ENCODE measurements at places on chromosomes 7 and 10.

- DNase-seq, result no peak
These were observed 72.5 kb downstream of the BBS9 start for GRCh38 chr7:33201821-33202220.

- DNase-seq, result peak; percentile 8
These were observed 256.3 kb upstream of the MINDY3 start for GRCh38 chr10:16116404-16117304.

DNA sequence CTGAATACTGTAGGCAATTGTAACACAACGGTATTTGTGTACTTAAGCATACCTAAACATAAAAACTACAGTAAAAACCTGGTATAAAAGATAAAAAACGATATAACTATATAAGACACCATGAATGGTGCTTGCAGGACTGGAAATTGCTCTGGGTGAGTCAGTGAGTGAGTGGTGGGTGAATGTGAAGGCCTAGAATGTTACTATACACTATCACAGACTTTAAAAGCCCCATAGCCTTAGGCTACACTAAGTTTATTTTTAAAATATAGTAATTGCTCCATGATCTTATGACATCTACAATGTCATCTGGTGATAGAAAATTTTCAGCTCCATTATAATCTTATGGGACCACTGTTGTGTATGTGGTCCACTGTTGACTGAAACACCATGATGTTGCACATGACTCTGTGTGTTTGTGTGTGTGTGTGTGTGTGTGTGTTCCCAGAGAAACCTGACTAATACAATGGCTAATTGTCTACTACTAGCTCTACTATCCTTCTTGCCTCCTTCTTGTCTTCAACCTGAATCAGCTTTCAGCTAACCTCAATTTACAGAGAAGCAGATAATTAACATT lies 27.6 kb upstream of the PRPF18 start:
- DNase-seq, result no peak

GRCh38 chr7:149207324-149208035 lies 12.1 kb downstream of the ZNF282 start:
- no peak for DNase-seq

GRCh38 chr10:82683945-82684344 lies 809.0 kb downstream of the NRG3 start:
- DNase-seq, result no peak

DNA sequence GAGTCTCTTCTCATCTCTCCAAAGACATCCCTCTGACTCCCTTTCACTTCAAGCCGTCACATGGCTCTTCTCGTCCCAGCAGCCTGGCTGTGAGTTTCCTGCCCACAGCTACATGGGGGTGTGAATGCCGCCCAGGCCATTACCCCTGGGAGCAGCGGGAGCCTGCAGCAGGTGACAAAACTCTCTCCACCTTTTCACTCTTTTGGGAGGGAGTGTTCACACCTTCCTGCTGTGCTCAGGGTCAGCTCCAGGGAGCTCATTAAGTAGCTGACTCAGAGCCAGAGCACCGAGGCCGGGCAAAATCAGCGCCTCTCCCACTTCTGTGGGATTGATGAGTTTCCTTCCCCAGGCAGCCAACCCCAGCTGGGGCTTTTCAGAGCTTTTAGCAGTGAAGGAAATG lies 271.3 kb downstream of the TYW1 start:
- DNase-seq, result no peak

- DNase-seq, result no peak
These were observed 13.4 kb upstream of the EPHA1 start for GRCh38 chr7:143422033-143422432.

DNA sequence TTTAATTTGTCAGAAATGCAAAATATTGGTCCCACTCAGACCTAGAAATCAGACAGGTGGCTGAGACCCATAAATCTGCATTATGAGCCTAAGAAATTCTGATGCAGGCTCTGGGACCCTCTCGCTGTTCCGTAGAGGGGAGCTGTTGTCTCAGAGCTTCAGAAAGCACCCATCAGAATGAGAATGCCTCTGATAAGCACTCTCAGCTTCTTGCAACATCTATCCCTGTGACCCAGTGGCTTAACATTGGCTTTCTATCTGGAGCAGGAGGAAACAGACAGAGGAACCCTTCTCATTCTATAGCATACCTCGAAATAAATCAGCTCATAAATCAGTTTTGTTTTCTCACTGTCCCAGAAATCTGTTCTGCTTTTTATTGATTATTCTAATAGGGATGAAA lies 184.6 kb upstream of the SP4 start:
- DNase-seq, result no peak

- DNase-seq, result no peak
These were observed 236.6 kb downstream of the EBF3 start for GRCh38 chr10:129727495-129727894.

GRCh38 chr7:23234569-23235296 lies 11.8 kb upstream of the GPNMB start:
- no peak for DNase-seq

DNA sequence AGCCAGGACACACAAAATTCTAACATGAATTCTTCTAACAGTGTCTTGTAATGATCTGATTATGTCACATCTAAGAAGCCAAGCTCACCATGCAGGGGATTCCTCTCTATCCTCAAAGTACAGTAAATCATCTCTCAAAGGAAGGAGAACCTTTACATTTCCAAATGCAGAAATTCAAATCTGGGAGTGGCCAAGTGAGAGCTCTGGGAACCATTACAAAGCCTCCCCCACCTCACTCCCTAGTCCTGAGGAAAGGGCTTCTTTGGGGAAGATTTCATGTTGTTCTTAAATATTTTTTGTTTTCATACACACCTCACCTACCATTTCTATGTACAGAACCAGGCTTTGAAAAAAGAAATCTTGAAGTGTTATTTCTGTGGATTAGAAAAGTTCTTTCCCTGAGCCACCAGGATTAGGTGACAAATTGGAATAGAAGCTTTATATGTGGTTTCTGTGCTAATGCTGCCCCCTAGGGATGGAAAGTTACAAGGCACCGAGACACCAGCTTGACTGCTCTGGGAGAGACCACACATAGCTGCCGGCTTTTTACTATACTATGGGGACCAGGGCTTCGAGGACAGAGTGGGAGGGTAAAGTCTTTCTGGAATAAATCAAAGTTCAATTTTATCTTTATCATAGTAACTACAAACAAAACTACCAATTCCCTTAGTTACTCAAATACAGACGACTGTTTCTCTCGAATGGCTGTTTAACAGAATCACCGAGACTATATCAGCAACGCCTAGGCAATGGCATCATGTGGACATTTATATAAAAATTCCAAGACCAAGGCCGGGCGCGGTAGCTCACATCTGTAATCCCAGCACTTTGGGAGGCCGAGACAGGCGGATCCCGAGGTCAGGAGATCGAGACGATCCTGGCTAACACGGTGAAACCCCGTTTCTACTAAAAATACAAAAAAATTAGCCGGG lies 116.1 kb downstream of the RNF216 start:
- peak; percentile 80 for DNase-seq

GRCh38 chr7:64951250-64951848 lies 39.5 kb downstream of the ZNF117 start:
- DNase-seq, result no peak

- no peak for DNase-seq
These were observed 35.9 kb downstream of the SVOPL start for GRCh38 chr7:138665249-138665648.

DNA sequence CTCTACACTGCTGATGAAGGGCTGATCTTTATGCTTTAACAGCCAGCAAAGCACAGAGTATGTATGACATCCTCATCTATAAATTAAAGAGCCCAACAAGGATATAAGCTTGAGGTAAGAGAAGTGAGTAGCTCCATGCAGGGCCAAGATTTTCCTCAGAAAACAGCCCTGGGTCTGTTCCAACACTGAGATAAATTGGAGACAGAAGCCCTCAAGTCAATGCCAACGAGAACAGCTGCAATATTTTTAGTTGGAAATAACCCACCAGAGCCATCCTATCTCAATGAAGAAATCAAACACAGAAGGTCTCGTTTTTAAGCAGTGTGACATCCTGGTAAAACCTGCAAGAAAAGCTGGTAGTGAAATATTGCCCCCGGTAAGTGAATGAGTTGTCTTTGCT lies 297.0 kb upstream of the AUTS2 start:
- no peak for DNase-seq

GRCh38 chr10:73218431-73219191 lies 28.4 kb downstream of the DNAJC9 start:
- no peak for DNase-seq

GRCh38 chr7:50363327-50364060 lies 59.0 kb downstream of the IKZF1 start:
- no peak for DNase-seq

- no peak for DNase-seq
These were observed 56.2 kb upstream of the SMNDC1 start for GRCh38 chr10:110360857-110361474.

- peak; percentile 12 for DNase-seq
These were observed 11.5 kb upstream of the DLD start for GRCh38 chr7:107879400-107880035.

DNA sequence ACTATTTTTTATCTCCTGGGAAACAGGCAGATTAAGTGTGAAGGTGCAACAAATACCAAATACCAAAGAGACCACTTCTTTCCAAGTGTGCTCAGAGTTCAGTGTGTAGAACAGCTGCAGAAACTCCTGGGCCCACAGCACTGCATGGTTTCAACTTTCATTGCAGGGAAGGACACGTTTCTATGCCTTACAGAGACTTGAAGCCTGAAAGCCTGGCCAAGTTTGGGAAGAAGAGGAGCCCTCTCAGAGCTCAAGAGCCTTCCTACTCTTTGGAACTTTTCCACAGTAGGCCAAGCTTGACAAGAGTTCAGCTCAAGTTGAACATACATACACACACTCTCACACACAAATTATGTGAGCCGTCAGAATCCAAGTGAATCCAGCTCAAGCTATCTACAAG lies 2.5 kb downstream of the HOXA4 start:
- no peak for DNase-seq

DNA sequence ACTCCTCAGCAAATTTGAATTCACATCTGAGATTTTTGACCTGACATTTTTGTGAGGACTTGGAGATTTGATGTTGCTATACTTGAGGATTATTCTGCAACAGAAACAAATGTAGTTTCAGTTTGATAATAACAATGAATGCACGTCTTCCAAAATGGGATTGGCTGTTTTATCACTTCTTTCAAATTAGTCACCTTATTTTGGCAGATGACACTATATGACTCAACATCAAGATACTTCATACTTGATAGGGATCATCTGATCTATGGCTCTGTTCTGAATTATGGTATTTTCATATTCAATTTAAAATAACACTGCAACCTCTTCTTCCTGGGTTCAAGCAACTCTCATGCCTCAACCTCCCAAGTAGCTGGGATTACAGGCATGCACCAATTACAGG lies 24.2 kb downstream of the ARL5B start:
- DNase-seq, result no peak

GRCh38 chr7:55018361-55019190 lies at the start of gene EGFR:
Gene EGFR, plus strand, starts transcription at chr7:55019017. Its CDS starts 261 bp downstream, at chr7:55019278.
- DNase-seq, result peak; percentile 58

- DNase-seq, result no peak
These were observed 114.7 kb upstream of the ANKRD30A start for GRCh38 chr10:37010741-37011140.

- DNase-seq, result no peak
These were observed 552.9 kb downstream of the ARL4A start for GRCh38 chr7:13240349-13240748.

DNA sequence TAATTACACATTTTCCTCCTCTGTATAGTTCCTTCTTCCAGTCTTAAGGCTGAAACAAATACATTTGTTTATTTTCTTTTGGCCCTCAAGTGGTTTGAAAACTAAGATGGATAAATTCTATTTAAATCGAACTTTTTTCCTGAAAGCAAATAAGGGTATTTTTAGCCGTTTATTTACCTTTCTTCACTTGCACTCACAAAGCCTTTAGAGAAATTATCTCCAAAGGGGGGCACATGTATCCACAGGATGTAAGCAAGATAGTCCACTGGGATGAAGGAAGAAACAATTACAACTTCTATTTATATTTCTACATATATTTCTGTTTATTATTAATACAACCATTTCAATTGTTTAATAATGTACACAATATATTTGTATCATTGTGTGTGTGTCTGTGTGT lies 10.2 kb downstream of the CPA4 start:
- DNase-seq, result no peak

DNA sequence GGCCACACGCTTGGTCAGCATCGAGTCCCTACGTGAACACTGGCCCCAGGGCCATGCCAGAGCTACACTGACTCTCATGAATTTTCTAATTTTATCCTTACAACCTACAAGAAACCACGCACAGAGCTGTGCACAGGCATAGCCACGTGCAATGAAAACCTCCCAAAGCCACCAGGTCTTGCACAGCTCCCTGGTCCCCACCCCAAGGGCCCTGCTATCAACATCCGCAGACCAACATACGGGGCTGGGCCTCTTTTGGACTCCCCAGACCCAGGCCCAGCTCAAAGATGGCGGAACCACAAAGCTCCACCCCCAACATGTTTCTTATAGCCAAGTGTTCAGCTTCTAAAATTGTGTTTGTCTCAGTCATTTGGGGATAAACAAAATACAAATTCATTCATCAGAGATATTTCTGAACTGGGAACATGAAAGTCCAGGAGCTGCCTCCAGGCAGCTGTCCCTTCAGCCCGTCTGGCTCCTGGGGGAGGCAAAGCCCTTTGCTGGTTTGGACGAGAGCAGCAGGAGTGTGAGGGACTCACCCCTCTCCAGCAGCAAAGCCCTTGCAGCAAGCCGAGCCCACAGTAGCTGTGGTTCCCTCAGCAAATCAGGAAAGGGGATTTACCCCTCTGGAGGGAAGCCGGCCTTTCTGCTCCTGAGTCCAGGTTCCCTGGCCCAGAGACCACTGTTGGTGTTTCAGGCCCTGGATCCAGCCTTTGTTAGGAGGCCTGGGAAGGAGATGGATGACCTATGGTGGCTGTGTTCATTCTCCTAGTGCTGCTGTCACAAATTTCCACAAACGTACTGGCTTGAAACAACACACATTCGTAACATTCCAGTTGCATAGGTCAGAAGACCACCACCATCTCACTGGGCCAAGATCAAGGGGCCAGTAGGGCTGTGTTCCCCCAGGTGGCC lies 75.1 kb downstream of the OAT start:
- no peak for DNase-seq

DNA sequence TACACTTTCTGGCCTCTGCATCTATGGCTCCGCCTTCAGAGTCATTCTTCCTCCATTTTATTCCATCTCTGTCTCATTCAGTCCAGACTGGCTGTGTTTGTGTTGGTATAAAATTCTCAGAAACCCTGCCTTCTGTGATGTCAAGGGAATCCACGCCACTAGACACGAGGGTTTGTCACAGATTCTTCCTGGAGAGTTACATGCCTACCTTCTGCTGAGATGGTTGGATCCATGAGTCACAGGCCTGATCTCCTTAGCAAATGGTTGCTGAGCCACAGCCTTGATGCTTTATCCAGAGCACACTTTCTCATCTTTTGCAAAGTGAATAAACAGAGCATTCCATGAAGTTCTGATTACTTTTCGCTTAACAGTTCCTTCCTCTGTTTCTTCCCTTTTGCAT lies 35.9 kb upstream of the TSPAN33 start:
- DNase-seq, result no peak
